ENCODE measurements at places on chromosomes 3 and 15.

- no peak for DNase-seq
These were observed 622 bp upstream of the ZNF589 start for GRCh38 chr3:48240000-48240963.

DNA sequence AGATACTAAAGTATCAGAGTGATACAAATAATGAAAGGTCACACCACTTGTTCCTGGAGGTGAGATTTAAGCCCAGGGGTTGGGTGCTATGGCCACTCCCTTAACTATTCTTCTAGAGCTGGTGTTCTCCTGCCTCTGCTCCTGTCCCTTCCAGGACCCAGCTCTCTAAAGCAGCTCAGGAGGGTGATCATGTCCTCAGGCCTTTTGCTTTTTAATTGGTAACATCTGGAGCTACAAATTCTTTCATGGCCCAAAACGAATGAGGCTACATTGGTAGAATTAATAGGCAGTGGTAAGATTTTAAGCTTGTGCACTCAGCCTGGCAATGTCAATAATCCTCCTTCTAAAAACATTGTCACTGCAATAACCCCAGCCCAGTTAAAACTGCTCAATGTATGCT is 38.2 kb upstream of the CNOT10 start:
- DNase-seq: peak; percentile 25

DNA sequence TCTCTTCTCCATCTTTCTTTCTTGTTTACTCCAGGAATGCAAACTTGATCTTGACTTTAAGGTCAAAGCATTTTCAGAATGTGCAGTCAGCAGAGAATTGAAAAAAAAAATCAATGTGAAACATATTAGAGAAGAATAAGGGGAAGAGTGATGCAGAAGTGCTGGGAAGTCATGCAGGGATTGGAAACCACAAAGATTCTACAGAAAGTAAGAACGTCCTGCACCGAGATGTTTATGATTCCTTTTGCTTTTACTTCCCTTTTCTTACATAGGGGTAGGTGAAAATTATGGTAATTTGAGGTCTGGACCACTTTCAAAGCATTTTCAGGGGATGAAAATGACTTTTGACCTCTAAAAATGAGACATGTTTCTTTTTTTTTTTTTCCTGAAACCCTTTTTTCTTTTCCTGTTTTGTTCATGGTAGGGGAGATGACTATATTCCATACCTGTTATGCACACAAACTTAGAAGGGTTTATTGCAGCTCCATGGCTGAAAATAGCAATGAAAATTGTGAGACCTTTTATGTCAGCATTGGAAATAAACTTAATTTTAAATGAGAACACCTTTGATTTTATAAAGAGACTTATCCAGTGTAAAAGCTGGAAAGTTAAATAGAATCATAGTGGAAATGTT is 623.5 kb upstream of the TBL1XR1 start:
- DNase-seq: no peak

GRCh38 chr3:20091331-20092047 is 51.2 kb downstream of the KAT2B start:
- DNase-seq: no peak

DNA sequence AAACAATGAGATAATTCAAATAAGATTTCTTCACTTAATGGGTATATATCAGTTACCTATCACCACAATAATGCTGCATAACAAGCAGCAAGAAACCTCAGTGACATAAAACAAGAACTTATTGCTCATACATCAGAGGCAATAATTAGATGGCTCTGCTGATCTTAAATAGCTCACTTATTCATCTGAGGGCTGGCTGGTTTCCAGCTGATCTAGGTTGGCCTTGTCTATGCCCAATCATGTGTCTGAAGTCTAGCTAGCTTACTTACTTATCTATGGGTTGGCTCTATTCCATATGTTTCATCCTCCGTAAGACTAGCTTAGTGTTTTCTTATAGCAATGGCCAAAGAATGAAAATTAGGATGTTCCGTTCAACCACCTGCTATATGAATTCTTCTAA is 109.4 kb upstream of the AGTR1 start:
- DNase-seq: no peak

DNA sequence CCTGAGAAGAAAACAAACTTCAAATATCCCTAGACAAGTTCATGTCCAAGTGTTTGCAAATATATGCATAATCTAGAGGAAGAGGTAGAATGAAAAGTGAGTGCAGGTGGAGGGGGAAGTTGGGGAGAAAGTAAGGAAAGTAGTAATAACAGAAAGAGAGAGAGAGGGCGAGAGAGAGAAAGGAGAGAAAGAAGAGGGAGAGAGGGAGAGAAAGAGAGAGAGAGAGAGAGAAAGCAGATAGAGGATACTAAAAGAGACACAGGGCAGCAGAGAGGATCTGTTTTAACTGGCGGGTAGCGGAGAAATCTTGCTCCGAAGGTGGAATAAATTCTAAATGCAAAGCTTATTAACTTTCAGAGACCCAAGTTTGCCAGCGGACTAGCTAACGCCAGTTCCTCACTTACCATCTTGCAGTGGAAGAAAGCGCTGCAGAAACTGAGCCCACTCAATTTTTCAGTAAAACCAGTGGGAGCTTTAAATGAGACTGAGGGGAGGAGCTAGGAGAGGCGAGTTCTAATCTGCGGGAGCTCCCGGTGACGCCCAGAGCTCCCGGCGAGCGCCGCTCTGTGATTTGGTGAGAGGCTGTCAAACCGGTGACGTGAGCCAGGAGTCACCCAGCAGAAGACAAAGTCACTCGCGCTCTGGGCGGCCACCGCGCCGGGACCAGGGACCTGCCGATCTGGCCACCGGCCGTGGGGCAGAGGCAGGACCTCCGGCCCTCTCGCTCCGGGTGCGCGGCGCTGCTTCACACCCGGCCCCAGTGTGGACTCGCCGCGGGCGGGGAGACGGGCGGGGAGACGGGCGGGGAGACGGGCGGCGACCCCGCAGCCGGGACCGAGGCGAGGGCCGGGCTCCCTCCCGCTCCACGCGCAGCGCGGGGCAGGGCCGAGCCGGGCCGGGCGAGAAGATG is at the start of gene GMNC:
Gene GMNC (minus strand): TSS at position 486 of the 910 bp plus-strand sequence. CDS start 79 bp downstream, at position 407.
- peak; percentile 7 for DNase-seq

DNA sequence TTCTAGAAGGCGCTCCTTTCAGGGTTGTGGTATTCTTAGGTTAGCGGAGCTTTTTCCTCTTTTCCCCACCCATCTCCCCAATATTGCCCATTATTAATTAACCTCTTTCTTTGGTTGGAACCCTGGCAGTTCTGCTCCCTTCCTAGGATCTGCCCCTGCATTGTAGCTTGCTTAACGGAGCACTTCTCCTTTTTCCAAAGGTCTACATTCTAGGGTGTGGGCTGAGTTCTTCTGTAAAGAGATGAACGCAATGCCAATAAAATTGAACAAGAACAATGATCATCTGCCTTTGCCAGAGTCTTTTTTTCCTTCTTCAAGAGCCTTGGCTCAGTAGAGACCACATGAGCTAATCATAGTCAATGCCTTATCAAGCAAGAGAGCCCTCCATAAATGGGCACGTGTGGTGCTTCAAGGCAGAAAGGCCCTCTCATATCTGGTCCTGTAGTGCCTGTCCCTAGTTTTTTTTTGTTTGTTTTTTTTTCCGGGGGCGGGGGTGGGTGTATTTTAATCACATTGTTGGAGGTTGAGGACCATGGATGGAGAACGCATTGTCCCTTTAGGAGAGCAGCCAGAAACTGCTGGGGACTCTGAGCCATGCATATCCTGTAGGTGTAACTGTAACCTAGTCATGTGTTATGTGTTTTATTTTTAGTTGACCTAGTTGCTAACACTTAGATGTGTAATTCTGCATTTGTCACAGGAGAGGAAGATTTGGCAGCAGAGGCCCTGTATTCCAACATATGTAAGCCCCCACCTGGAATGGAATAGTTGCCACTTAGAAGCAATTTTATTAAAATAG is 64.7 kb upstream of the ACAD9 start:
- no peak for DNase-seq
